ENCODE measurements at places on chromosomes 4 and X.

GRCh38 chr4:2835978-2836377 lies 7.7 kb upstream of the ADD1 start:
- DNase-seq: no peak

DNA sequence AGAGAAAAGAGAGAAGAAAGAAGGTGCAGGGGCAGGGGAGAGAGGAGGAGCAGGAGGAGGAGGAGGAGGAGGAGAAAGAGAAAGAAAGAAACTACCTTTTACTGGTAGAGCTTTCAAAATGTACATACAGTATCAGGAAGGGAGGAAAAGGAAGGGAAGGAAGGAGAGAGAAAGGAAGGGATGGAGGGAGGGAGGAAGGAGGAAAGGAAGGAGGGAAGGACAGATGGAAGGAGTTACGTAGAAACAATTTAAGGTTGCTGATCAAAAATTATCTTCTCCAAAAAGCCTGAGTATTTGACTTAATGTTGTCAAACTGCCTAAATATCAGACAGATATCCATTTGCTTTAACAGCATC lies 13.4 kb downstream of the TBC1D9 start:
- no peak for DNase-seq

- no peak for DNase-seq
Observed at GRCh38 chrX:12360986-12361598, 222.8 kb downstream of the FRMPD4 start.

DNA sequence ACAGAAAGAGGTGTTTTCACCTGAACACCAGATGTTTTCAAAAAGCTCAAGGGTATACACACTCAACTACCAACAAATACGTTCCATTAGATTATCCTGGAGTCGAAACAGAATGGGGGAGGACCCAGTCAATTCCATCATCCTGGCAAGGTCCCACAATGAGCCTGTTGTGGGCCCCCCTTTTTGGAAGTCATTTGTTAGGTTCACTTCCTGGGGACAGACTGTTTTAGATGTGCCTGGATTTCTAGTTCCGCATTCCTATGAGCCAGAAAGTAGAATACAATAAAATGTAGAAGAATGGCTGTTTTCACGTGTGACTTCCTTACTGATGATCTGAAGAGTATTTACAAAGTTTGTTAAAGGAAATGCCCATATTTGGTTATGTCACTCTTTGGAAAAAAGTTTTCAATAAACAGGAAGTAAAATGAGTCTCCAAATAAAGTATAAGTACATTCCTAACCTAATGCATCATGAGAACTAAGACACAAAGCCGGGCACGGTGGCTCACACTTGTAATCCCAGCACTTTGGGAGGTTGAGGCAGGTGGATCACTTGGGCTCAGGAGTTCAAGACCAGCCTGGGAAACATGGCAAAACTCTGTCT lies 192.5 kb downstream of the MAML3 start:
- no peak for DNase-seq

GRCh38 chrX:9710332-9710731 lies 55.3 kb downstream of the GPR143 start:
- no peak for DNase-seq

DNA sequence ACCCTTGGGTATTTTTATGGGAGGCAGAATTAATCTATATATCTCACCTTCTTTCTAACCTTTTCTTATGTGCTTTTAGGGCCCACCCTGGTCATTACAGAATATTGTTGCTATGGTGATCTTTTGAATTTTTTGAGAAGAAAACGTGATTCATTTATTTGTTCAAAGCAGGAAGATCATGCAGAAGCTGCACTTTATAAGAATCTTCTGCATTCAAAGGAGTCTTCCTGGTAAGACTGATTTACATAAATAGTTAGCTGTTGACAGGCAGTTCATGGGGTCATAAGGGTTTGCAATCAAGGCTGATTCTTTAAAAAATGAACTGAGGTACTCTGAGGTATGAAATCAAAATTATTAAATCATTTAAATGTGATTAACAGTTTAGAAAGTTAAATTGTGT lies 71.5 kb downstream of the KIT start:
- no peak for DNase-seq

DNA sequence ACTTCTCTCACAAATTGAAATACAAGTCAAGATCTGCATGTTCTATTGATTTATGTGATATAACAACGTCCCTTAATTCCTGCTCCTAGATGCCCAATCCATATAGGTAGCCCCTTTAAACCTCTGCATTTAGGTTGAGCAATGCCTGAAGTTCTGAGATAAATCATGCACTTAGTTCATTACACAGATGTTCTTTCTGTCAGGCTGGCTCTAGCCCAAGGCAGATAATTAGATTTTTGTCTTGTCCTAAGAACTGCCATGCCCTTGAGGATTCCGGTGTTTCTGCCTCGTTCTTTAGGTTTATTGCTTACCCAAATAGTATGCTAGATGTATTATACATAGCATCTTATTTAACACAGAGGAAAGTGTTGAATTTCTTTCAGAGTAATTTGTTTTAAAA lies 143.1 kb downstream of the TRAM1L1 start:
- no peak for DNase-seq

GRCh38 chrX:87805829-87806490 lies 288.4 kb downstream of the KLHL4 start:
- DNase-seq: no peak

DNA sequence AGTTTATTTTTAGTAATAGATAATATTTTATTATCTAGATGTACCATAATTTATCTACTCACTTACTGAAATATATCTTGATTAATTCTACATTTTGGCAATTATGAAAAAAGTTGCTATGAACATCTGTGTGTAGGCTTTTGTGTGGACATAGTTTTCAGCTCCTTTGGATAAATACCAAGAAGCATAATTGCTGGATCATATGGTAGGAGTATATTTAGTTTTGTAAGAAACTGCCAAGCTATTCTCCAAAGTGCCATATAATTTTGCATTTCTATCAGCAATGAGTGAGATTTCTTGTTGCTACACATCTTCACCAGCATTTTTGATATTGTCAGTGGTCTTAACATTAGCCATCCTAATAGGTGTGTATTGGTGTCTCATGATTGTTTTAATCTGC lies 882.6 kb upstream of the GRIA3 start:
- DNase-seq: no peak

- DNase-seq: peak; percentile 11
Observed at GRCh38 chrX:112642349-112642748, 37.4 kb downstream of the LHFPL1 start.

DNA sequence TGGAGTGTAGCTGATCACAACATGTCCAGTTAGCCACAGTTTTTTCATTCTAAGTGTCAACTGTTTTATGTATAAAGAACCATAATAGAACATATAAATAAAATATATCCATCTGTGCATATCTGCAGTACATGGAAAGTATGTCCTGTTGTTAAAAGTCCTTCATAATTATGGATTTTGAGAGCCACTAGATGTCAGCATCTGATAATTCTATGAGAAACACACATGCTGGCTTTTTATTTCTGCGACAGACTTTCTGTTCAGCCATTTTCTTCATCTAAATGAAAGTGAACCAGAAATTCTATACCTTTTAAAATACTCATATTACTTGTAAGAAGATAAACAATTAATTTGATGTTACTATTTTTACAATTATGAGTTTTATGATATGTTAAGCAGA lies 251.5 kb downstream of the GPM6A start:
- no peak for DNase-seq

DNA sequence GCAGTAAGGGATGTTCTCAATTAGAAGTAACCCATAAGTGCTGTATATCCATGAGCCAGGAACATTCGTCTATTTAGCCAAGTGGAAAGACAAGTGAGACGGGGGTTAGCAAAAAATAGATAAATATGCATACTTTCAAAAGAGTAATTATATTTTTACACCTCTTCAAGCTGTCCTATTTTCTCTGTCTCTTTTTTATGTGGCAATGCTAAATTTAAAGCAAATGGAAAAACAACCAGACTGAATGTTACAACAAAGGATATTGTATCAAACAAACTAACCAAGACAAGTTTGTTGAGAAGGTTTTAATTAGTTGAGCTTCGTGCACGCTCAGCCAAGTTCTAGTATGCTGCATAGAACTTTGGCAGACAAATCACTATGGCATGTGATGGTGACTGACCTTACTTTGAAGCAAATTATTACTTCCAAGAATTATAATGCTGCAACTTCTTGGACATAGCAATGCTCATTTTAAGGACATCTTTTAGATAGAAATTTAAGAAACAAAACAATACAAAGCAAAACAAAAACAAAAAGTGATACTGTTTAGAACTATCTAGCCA lies 61.4 kb upstream of the TMEM150C start:
- DNase-seq: no peak

DNA sequence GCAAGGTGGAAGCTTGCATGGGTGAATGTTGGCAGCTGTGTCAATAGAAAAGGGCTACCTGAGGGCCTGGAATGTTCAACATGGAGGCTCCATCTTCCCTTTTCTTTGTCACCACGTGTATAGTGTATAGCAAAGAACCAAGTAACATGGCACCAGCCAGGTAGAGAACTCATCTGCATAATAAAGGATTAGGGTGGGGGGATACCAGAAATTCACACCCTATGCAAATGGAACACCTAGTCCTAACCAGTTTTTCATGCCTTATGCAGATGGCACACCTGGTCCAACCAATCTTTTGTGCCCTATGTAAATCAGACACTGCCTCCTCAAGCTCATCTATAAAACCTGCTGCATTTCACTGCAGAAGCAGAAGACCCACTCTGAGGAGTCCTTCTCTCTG lies 169.6 kb upstream of the GLRA2 start:
- DNase-seq: no peak

DNA sequence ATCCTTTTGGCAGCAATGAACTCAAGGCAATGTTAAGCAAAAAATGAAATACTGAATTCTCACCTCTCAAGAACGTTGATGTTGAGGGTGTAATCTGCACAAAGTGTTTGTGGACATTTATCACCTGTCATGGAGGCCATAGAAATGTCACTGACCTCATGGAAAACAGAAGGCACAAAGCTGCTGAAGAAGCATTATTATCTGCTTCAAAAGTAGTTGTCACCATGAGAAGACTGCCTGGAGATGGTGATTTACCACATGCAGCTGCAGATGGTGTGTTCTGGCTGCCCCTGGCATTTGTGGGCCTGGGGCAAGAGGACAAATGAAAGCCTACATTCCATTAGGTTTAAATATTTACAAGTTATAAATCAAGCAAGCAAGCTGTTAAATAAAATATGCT lies 116.8 kb upstream of the RPS6KA3 start:
- DNase-seq: no peak

GRCh38 chr4:6749340-6750171 lies 33.0 kb upstream of the KIAA0232 start:
- DNase-seq: peak; percentile 91

DNA sequence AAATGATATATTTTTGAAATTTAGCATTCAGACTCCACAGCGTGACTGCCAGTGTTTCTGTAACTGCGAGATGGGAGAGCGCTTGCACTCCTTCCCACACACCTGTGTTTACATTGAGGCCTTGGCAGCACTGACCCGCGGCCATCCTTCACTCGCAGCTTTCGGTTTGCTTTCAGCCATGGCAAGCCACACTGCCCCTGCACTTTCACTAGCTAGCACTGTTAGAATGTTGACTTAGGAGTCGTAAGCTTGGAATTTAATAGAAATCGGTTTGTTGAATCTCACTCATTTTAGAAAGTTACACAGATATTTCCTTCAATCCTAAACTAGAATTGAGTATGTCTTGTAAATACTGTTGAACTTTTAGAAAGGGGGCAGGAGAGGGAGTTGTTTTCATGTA lies 136.2 kb downstream of the CFAP299 start:
- no peak for DNase-seq

DNA sequence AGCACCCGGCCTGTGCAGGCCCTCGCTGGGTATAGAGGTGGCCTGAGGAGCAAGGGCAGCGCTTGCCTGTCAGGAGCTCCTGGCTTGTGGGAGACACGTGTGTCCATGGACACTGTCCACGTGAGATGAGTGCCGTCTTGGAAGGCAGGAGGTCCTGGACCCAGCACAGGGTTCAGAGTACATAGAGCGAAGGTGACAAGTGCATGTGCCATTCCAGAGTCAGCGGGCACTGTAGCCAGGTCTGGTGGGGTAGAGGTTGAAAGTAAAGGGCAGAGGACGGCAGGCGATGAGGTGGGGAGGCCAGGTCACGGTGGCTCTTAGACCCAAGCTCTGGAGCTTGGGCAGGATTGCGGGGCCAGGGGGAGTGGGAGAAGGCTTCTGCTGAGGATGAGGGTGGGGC lies 28.4 kb upstream of the TADA2B start:
- no peak for DNase-seq

GRCh38 chrX:43590150-43590549 lies 65.9 kb upstream of the MAOA start:
- DNase-seq: no peak

- no peak for DNase-seq
Observed at GRCh38 chr4:70958681-70959080, 34.8 kb upstream of the DCK start.

DNA sequence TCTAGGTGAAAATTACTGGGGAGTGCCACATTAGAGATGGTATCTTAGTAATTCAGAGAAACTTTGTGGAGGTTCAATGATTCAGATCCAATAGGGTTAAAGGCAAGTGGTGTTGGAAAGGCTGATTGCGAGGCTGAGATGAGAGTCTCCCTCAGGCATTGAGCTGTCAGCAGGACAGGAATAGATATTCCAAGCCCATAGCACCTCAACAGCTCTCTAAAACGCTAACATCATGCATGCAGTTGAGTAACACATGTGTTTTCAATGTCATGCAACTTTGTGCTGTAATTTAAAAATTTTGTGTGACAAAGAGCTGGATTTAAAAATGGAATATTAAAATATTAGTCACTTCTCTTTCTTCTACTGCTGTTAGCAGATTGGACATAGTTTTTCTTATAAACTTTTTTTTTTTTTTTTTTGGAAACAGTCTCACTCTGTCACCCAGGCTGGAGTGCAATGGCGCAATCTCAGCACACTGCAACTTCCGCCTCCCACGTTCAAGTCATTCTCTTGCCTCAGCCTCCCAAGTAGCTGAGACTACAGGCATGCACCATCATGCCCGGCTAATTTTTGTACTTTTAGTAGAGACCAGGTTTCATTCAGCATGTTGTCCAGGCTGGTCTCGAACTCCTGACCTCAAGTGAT lies 173.5 kb upstream of the C1QTNF7 start:
- no peak for DNase-seq

DNA sequence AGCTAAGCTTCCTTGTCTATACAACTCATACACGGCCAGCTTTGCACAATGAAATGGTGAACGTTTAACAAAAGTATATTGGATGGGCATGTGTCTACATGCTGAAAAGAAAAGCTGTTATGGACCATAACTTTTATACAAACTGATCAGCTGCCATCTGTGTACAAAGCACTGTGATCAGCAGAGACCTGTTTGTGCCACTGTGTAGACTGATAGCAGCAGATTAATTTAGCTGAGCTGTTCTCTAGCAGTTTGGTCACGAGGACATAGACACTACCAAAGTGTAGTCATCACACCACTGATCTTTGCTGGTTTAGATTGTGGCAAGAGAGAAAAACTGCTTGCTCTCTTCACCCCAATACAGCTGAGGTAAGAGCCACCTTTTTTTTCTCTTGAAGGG lies 124.5 kb downstream of the RAPGEF2 start:
- no peak for DNase-seq

All from HepG2 (cell line).